AG09319 (cell line): ENCODE measurements at places on chromosomes 7 and 10.
A peak's percentile ranks its signal among the peaks of the same experiment; 100 is the strongest.

DNA sequence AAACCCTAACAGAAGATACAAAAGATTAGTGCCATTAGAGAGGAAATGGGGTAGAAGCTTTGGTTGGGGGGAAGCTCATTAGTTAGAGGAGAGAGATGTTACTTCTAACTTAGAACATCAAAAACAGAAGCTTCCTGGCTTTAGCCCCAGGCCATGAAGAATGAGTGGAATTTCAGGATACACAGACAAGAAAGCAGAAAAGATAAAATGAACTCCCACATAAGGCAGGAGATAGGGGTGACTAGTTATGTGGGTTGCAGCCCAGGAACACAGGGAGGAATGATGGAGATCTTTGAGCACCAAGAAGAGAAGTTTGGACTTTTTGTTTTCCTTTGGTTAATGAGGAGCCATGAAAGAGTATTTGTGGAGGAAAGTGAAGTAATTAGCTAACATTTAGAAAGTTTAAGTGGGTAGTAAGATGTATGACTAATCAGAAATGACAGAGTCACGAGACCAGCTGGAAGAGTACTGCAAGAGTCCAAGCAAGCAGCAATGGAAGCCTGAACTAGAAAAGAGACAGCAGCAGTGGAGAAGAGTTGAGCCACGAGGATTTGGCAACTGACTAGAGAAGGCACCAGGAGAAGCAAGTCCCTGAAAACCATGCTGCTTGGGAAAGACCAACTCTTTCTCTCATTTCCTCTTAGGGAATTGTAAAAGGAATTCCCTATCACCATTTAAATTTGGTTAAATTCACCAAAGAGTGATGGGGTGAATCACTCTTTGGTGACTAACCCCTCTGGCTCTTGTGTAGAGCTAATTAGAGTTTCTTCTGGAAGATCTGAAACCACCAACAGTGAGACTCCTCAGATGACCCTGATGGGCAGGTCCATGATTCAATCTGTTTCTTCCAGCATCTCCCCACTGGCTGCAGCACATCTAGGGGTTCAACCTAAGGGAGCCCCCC, 131.9 kb downstream of the KCNMA1 start:
- DNase-seq = peak; percentile 62

DNA sequence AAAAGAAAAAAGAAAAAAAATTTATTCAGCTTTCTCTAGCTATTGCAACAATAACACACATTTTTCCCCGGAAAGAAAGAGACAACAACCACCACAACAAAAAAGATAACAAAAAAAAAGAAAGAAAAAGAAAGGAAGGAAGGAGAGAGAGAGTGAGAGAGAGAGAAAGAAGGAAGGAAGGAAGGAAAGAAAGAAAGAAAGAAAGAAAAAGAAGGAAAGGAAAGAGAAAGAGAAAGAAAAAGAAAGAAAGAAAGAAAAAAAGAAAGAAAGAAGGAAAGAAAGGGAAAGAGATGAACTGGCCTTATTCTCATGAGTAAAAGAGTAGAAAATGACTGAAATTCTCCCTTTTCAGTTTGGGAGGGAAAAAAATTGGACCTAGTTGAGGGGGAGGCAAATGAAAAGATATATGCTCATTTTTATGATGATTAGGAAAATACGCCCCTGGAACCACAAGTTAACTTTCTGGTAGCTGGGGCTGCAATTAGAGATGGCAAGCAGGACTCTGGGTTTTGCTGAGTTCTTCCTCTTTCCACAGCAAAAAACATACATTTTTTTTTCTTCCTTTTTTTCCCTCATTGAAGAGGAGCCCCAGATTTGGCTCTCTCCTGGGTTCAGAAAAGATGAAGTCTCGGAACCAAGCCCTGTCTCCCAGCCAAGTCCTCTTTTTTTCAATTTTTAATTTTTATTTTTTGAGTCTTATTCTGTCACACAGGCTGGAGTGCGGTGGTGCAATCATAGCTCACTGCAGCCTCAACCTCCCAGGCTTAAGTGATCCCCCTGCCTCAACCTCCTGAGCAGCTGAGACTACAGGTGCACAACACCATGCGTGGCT, 12.6 kb upstream of the PRDX3 start:
- DNase-seq = no peak

GRCh38 chr10:103584216-103585010, 90.9 kb downstream of the NEURL1 start:
- DNase-seq = no peak

DNA sequence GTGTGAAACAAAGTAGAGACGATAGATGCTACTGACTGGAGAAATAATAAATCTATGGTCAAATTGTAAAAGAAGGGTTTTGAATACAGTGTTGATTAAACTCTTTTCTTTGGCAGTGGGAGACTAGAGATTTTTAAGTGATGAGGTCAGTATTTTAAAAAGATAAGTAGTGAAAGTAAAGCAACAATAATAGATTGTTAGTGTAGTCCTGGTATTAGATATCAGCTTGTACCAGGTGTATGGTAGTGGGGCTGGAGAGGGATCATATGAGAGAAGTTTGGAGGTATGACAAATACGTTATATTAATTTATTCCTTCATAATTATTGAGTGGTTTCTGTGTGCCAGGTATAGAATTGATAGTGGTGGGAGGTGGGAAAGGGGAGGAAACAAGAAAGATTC, 25.2 kb downstream of the PHTF2 start:
- DNase-seq = no peak

GRCh38 chr7:74032624-74033371, 4.8 kb downstream of the ELN start:
- DNase-seq = no peak

DNA sequence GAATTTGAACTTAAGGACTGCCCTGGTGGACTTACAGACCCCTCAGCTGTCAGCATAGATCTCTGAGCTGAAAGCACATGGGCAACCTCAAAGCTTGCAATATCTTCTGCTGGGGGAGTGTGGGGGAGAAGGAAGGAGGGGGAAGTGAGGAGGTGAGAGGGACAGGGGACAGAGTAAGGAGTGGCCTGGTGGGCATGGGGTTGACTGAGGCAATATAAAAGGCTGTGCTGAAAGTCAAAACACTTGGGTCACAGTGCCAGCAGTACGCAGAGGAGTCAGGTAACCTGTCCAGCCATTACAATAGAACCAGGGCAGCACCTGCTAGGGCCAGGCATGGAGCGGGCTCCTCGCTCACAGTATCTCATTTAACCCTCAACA, 43.2 kb downstream of the PPP1R3C start:
- DNase-seq = no peak

GRCh38 chr7:37311355-37311754, 137.3 kb downstream of the ELMO1 start:
- no peak for DNase-seq

DNA sequence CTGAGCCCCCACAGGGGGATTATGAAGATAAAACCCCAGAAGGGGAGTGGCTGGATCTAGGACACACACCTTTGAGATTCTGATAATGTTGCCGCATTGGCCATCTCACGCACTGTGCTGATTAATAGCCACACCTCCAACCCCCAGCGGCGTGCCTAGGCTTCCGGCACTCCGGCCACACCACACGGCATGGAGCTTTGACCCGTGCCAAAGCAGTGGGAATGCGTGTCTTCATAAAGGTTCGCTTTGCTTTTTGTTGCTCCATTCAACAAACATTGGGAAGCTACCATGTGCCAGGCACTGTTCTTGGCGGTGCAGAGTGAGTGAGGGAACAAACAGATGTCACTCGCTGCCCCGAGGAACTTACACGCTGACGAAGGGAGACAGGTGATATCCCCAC, 117.6 kb downstream of the TCERG1L start:
- no peak for DNase-seq

DNA sequence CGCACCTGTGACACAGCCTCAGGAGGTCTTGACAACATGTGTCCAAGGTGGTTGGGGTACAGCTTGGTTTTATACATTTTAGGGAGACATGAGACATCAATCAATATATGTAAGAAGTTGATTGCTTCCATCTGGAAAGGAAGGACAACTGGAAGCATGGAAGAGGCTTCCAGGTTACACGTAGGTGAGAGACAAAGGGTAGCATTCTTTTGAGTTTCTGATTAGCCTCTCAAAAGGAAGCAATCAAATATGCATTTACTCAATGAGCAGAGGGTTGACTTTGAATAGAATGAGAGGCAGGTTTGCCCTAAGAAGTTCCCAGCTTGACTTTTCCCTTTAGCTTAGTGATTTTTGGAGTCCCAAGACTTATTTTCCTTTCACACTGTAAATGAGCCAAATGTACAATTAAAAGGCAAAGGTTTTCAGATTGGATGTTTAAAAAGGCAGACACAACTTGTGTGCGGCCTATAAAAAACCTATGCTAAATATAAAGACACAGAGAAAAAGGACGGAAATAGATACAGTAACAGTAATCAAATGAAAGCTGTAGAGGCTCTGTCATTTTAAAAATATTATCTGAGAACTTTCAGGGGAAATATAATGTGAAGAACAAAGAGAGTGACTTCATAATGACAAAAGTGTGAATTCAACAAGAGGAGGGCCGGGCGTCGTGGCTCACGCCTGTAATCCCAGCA, 65.7 kb upstream of the LANCL2 start:
- no peak for DNase-seq
